ENCODE measurements at places on chromosomes 1 and 21.

GRCh38 chr1:228143480-228144192 lies 3.6 kb downstream of the GUK1 start:
- DNase-seq: no peak

- DNase-seq: no peak
Measured at GRCh38 chr21:34355570-34355969, 8.2 kb upstream of the KCNE2 start.

DNA sequence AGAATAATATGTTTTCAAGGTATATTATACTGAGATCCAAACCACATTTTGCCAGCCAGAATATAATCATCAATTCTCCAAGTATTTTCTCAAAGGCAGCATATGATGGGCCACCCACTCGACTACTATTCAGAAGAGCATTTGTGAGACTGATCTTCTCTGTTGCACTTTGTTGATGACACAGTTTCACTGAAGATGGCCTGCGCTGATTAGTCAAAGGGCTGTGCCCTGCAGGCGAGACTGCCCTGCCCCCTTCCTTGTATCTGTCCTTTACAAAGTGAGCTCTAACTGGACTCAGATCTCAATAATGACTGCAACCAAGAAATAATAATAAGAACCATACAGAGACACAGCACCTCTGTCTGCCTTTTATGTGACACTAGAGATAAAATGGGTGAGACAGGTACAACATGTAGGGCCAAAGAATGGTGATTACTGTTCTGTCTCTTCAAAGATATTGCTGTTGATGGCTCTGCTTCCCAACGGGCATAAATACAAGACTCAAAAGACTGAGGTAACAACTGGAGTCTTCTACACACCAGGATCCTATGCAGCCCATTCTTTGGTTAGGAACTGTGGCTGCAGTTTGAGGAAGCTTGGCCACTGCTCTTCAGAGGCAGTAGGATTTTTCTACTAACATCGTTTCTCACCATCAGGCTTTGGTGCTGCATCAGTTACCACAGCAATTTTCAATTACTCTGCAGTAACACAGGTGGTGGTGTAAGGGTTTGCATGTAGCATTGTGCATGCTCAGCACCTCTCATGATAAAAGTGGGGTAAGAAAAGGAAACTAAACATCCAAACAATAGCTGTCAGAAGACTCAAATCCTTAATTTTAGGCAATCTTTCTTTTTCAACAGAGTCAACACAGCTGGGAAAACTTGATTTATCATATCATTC lies 481.1 kb downstream of the PTBP2 start:
- DNase-seq: no peak

DNA sequence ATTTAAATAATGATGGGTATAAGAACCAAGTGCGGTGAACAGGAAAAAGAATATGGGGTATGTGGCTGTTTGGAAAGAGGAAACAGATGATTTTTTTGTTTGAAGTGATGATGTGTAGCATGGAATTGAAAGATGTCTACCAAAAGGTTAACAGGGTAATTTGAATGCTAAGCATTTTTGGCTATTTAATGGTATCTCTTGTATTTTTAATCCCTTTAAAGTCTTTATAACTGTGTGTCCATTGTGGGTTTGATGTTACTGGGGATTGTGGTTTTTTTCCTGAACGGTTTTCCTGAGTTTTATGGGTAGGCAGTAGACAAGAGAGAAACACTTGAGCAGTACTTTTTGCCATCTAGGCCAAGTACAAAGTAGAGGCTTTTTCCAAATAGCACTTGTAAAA lies 63.2 kb downstream of the PRDM2 start:
- no peak for DNase-seq

- DNase-seq: peak; percentile 9
Measured at GRCh38 chr21:21163904-21164303, 165.7 kb downstream of the NCAM2 start.

DNA sequence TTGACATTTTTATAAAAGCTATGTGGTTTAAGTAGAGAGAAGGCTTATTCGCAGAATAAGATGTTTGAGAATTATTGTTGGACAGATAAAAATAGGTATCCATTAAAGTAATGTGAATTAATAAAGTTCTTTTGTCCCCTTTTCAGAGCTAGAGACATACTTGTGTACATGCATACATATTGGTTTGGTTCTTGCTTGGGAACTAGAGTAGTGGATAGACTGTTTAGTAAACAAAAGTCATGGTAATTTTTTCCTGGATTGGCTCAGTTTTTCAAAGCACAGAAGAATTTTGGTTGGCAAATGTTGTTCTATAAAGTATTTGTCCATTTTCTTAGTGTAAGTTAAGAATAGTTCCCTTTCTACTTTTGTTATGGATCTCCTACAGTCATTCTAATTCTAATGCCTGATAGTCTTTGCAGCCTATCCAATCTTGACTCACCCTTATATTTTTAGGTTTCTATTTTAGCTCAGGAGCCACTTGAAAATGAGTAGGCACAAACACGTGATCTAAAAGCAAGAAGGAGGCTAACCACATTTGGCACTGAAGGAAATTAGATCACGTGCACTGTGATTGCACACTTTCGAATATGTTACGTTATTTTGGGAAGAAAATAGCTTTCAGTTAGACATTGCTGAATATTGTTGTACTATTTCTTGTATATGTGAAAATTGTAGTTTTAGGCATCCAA lies 47.0 kb downstream of the RABGAP1L start:
- peak; percentile 13 for DNase-seq

GRCh38 chr1:201716742-201717135 lies 112.2 kb upstream of the IPO9 start:
- no peak for DNase-seq

All from central memory CD4-positive, alpha-beta T cell (primary cell).